A549 (cell line): ENCODE measurements at places on chromosomes 6 and 20. TPM values are rescaled to one million over a fixed set of nuclear protein-coding genes. Genes with fewer than 3 reads are reported as not detected.

The RIOK1 gene
- 16.1 to 19.7 TPM (median 16.1 TPM) in 3 replicates for polyA plus RNA-seq

The PMEPA1 gene
- 114 to 152 TPM (median 147 TPM) in 3 replicates for polyA plus RNA-seq

The DEFB124 gene
- polyA plus RNA-seq: 0.18 TPM in 1 of 3 replicates, not detected in the others

The PLAGL2 gene
- polyA plus RNA-seq: 9.0 to 9.3 TPM (median 9.1 TPM) in 3 replicates

The CYP21A2 gene
- not detected in 3 replicates for polyA plus RNA-seq

The RIMS4 gene
- 1.3 to 1.6 TPM (median 1.3 TPM) in 3 replicates for polyA plus RNA-seq

The FOXC1 gene
- 3.0 to 3.4 TPM (median 3.3 TPM) in 3 replicates for polyA plus RNA-seq

The TSPO2 gene
- polyA plus RNA-seq: not detected in 3 replicates

The GPLD1 gene
- 1.2 to 1.6 TPM (median 1.3 TPM) in 3 replicates for polyA plus RNA-seq
